ENCODE measurements at places on chromosomes 3 and 15.

DNA sequence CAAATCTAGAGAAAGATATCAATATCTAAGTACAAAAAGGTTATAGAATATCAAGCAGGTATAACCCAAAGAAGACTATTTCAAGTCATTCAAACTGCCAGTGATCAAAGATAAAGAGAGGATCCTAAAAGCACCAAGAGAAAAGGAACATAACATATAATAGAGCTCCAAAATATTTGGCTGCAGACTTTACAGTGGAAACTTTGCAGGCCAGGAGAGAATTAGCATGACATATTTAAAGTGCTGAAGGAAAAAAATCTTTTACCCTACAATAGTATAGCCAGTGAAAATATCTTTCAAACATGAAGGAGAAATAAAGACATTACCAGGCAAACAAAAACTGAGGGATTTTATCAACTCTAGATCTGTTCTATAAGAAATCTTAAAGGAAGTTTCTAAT, 254.3 kb upstream of the ARHGEF26 start:
- no peak for DNase-seq

DNA sequence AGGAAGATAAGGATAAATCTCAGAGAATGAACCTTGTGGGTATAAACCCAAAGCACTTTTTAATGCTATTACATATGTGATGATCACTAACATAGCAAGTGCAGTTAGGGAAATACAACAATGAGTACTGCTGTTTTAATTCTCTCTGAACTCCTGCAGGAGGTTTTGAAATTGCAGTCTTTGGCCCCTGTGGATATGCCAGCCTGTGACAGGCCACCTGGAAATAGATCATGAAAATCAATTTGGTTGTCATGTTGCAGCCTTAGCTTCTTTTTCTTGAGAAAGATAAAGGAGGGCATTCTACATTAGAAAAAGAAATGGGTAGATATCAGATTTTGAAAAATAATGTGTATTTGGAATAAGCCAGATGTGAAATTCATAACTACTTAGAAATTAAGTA, 103.6 kb downstream of the RSRC1 start:
- DNase-seq, result no peak

GRCh38 chr15:31344823-31345605, 18.4 kb downstream of the KLF13 start:
- DNase-seq, result no peak

DNA sequence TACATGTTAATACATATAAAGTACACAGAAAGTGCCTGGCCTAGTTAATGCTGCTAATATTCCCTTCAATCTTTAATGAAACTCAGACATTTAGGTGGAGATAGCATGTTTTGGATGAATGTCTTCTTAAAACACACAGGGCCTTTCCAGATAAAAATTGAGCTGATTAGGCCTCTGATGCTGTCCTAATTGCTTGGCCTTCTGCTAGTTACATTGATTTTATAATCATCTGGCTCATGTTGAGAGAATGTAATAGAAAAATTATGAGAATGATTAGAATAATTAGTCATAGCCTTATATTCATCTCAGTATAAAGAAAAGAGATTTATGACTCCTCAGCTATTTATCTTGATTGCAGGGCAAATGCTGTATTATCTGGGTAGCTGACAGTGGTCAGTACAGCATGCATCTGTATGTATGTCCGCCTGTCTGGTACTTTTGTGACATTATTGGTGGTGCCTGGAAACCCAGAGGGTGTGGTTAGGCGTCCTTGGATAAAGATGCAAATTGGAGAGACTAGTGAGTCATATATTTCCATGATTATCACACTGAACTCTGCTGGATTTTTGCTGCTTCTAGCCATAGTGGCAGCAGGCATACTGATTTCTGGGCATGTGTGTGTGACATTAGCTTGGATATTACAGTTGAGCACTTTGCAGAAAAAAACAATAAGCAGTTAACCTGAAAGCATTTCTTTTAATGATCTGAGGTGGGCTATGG, 120.8 kb downstream of the FEZF2 start:
- no peak for DNase-seq

DNA sequence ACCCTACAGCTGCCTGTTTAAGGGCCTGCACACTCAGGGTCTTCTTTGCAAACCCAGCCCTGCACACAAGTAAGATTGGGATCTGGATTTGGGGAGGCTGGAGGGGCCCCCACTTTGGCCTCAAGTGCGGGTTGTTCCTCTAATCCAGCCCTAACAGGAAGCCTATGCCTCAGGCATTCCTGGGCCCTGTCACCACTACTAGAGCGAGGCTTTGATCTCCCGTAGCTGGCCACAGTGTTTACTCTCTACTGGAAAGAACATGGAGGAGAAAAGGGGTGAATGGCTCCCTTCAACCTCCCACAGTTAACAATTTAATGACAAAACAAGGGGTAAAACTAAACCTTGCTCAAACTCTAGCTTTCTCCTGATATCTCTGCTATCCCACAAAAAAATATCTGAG, 48.4 kb downstream of the DZIP1L start:
- DNase-seq, result no peak

DNA sequence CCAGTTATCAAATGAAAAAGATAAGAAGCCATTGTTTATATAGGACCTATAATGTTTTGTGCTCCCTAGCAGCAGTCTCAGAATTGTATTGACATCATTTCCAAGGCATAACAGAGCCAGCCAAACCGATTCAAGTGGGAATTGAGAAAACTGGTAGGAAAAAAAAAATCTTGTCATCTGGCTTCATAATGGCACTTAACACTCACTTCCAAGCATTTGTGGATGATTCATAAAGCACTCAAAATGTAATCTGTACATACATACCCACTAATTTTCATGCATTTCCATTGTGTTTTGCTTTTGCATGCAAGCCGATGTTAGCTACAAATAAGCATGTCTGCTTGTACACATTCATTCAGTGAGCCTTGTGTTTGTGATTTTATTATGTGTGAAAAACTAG, 18.6 kb upstream of the TRPC1 start:
- DNase-seq, result no peak

- DNase-seq, result no peak
Observed at GRCh38 chr3:24149032-24149431, 203.9 kb downstream of the NR1D2 start.

DNA sequence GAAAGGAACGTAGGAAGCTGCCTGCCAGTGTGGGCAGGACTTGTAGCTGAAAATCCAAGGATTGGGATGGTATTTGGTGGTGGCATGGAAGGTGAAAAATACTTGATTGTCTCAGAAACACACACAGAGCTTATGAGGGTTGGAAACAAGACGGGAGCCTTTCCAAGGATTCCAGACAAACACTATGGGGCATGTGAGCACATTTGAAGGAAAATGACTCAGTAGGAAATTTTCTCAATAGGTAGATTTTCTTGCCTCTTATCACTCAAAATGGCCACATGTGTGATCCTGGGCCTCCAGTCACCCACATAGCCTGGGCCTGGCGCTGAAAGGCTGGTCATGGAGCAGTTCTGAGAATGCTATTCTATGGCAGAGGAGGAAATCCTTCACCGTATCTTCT, 47.4 kb downstream of the CCNL1 start:
- no peak for DNase-seq

DNA sequence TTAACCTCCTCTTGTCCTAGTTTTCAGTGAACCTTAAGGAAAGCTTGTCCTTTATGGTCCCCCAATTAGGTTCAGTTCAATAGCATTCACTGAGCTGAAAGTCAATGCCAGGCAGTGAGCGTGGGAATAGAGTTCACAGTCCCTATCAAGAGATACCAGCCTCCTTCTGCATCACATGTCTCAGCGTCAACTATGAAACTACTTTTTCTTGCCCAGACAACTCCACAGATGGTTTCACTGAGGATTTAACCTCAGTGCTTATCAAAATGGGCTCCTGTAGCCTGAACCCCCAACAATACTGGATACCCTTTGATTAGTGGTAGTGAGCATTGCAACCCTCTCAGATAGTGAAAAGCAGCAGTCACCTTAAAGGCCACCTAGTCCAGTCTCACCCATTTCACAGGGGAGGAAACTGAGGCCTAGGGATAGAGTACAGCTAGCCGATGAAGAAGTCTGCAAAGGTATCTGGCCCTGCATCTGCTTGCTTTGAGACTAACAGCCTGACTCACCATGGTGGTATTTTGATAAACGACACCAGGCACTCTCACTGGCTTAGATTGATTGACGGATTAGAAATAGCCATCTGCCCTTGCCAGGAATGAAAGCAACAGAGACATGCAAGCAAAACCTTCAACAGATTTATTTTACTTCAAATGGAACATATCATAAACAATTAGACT, 1.6 kb upstream of the UBA3 start:
- no peak for DNase-seq

DNA sequence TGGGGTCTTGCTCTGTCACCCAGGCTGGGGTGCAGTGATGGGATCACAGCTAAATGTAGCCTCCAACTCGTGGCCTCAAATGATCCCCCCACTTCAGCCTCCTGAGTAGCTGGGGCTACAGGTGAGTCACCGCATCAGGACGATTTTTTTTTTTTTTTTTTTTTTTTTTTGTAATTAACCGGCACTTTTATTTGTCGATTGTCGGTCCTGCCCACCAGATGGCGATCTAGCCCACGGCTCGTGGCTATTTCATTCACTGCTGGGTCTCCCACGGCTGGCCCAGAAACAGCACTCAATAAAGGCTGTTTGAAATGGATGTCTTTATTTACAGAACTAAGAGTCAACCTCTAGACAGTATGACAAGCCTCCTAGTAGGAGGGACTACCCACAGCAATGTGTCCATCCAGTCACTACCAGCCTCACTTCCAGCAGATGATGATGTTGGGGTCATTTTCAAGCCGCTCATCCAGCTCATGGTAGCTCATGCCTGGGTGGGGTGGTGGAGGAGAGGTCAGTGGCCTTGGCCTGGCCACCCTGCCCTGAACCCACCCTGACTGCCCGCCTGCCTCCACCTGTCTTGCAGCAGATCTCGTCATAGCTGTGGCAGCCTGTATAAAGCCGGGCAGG, 1.8 kb upstream of the ZMYND10 start:
- DNase-seq, result no peak

DNA sequence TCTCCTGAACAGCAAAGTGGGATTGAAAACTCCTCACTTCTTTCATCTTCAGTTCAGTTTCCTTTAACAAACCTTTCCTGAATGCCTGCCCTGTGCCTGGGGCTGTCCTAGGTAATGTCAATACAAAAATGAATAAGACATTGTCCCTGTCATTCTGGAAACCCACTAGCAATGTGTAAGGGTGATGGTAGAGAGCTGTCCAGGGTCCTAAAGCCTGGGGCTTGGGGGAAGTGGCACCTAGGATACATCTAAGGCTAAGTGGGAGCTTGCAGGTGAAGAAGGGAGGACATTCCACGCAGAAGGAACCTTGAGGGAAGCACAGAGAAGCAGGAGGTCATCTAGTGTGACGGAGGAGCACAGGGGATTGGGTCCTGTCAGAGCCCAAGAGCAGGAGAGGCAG, 212.7 kb upstream of the PPP2R3A start:
- no peak for DNase-seq

GRCh38 chr15:73746883-73747282, 6.3 kb downstream of the INSYN1 start:
- DNase-seq, result no peak

- no peak for DNase-seq
Observed at GRCh38 chr3:142723665-142723967, 218 bp upstream of the TRPC1 start.

GRCh38 chr3:8554696-8555095, 53.1 kb downstream of the LMCD1 start:
- DNase-seq, result no peak

DNA sequence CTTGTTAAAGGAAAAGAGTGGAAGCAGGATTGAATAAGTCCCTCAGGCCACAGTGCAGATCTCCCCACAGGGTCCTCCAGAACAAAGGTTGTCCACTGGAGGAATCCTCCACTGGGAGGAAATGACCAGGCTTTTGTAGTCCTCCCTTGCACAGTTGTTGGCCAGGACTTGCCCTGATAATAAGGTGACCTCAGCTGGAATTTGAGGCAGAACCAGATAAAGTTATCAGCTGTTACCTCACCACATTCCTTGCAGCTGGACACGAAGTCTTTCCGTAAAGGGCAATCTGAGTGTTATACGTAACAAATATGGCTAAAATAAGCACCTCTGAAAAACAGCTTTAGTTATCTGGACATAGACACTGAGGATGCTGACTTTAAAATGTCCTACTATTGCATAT, 83.5 kb upstream of the NAALADL2 start:
- DNase-seq, result no peak

DNA sequence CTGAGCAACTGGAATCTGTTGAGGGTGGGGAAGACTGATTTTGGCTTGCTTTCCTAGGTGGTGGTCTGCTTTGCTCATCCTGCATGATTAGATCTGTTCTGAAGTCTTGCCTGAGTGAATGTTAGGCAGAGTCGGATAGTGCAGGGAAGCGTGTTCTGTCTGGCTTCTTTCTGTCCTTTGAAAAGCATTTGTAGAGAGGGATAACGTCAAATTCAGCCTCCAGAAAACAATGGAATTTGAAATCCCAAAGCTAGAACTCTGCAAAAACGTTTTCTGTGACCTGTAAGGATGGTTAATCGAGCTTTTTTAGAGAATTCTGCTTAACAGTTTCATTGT, 1.4 kb downstream of the GLCE start:
- no peak for DNase-seq

GRCh38 chr3:194287977-194288706, 63.0 kb downstream of the CPN2 start:
- DNase-seq, result no peak

DNA sequence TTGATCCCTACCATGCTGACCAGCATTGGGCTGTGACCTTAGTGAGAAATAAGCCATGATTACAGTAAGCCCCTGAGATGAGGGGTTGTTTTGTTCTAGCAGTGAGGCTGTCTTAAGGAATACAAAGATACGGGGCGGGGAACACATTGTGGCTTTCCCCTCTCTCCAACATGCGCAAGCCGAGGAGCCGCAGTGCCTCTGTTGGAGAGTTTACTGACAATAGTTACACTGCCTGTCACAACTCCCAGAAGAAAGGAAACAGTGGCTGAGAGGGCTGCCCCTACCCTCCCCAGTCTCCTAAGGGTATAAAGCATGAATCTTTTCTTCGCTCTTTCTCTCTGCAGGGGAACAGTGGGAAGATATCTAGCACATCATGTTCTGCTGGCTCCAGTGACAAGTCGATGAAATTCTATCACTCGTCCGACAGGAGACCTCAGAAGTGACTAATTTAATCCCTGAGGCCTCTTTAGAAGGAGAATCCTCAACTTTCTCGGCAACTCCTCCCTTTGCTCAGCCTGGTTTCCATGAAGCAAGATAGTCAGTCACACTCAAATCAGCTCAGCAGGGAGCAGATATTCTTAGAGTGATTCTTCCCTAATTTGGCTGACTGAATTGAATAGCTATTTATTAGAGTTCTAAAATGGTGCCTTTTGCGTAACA, 409.0 kb upstream of the PROK2 start:
- DNase-seq, result no peak

DNA sequence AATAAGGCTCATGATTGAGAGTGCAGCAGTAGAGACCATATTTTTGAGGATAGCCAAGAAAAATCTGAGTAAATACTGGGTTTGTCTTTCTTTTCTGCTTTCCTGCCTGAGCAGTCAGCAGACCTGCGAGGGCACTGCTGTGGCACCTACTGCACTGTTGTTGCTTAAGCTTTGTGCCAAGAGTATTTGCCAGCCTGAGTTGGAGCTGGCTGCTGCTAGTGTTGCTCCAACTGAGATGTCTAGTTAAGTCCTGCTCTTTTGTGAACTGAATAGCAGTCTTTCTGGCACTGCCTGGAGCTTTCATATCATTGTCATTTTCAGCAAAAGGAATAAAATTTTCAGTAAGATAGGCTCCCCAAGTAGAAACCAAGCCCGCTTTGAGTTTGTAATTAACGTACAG, 214.5 kb upstream of the P2RY1 start:
- no peak for DNase-seq
